Mesothelial cell of epicardium (in vitro differentiated cells): ENCODE measurements at places on chromosomes 12 and 14.

DNA sequence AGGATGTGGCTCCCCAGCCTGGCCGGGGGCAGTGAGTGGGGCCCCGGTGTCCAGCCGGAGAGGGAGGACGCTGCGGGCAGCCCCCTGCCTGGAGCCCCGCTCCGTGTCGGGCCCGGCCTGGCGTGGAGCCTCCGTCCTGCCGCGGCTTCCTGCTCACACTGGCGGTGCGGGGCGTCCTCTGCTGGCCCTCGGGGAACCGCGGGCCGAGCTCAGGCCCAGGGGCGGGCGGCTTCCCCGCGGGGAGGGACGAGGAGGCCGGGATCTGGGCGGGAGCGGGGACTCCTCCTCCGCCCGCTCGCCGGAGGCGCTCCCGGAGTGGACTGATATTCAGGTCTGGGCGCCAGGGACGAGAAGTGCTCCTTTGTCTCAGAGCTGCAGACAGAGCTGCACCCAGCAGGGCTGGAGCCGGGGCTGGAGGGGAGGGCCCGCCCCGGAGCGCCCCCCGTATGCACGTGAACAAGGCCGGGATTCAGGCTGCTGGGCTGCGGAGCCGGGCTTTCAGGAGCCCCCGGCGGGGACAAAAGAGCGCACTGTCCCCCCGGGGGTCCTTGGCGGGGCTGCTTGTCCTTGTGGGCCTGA is 2.2 kb downstream of the MMP17 start:
- no peak for DNase-seq

GRCh38 chr12:7269273-7269672 is 34.6 kb upstream of the ACSM4 start:
- DNase-seq: no peak

DNA sequence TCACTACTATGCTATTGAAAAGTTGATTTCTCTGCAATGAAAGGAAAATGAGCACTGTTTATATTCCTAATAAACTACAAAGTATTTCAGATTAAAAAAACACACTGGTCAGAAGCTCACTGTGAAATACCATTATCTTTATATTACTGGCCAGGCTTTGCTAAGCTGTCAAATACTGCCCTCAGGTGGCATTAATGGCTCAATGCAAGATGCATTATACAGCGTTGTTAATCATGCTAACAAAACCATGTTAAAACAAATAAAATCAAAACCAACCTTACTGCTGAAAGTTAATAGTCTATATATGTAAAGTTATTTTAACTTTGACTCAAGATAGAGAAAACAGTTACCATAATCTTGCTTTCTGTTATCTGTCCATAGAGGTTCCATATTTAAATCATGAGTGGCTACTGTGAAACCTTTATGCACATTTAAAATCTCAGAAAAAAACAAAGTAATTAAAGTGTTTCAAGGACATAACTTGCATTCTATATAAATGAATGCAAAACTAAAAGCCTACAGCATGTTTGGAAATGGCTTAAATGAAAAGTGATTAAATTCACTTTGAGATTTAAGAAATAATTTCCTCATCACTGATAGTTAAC is 121.7 kb downstream of the RALGAPA1 start:
- DNase-seq: no peak

DNA sequence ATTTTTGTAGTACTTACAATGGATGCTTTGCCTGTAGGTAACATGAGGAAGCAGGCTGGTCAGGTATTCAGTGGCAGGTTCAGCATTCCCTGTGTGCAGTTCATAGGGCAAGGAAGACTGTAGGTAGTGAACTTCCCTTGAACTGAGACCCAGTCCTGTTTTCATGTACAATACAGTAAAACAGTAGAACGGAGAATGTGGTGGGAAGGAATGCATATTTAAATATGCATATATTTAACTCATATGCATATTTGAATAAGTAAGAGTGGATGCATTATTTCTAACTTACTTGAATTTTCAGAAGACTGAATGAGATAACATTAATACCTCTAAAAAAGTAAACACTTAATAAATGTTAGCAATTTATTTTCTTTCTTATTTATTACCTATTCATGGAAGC is 147.6 kb upstream of the FLRT2 start:
- no peak for DNase-seq

DNA sequence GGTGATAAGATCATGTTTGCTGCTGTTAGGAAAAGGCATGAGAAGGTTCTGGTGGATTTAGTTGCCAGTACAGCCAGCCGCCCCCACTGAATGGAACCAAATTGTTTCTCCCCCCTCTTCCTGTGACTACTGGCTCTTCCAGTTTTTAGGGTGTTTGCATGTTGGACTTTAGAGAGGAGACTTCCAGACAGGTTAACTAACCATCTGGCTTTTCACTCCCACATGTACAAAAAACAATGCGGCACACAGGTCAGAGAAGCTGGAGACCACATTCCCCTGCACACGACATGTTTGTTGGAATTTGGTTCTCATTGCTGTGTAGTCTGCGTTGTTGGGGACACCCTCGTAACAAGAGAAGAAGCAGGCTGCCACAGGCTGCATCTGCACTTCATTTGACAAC is 103.9 kb upstream of the TMEM132C start:
- DNase-seq: no peak

DNA sequence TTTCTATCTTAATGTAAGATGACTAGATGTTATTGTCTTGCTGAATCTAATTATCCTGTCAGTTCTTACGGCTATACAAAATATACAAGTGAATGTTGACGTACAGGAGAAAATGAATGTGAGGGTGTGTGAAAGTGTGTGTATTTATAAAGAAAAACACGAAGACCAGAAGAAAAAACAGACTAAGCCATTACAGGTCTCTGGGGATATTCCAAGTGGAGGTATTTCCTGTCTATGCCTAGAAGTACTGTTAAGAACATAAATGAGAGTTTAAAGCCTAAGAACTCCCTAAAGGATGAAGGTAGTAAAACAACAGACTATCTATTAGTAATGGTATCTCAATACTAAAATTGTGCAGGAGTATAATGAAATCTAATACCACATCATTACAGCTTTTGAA is 7.6 kb downstream of the MDM1 start:
- DNase-seq: no peak

DNA sequence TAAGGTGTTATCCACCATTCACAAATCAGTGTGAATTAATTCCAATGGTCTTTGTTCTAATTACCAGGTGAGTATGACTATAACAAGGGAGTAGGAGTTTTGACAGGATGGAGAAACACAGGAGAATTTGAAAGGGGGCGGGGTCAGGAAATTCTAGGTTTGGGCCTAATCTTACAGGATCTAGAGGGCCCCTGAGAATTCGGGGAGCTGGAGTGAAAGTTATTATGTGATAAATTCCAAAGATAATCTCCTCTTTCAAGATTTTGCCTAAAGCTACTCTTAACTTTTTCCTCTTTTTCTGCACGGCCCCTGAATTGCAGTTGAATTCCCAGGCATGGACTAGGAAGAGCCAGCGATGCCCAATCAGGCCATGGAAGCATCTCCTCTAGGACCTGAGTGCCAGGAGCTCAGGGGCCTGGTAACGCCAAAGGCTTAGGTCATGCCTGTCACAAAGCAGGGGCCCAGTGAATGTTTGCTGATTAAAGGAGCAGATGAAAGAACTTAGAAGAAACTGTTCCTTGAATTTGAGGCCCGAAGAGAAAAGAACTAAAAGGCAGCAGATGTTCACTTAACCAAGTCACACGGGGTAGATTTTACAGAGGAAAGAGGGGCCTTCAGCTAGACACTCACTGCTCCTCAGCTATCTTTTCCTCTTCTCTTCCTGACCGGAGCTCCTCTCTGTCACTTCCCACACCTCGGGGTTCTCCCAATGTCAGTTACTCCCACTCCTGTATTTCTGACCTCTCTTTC is 195.5 kb downstream of the PPM1H start:
- DNase-seq: no peak

DNA sequence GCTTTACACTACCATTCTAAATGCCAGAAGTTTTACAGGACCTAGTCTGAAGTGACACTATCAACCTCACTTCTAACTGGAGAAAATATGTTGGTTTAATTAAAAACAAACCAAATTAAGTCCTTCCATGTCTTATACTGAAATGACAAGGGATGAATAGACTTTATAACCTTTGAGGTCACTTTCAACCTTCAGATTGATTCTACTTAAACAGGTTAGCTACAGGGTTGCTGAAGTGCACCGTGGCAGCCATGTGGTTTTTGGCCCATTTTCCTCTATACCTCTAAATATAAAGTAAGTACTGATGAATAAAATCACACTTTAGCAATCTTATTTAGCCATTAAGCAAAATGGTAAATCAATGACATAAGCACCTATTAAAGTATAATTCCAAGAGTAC is 3.9 kb downstream of the SLC38A2 start:
- no peak for DNase-seq

- no peak for DNase-seq
These were observed 47.3 kb downstream of the DAD1 start for GRCh38 chr14:22541721-22542120.

GRCh38 chr14:35807131-35807961 is 1.7 kb downstream of the RALGAPA1 start:
- DNase-seq: no peak

- DNase-seq: peak; percentile 38
These were observed 2.7 kb upstream of the MYF5 start for GRCh38 chr12:80714055-80714454.

DNA sequence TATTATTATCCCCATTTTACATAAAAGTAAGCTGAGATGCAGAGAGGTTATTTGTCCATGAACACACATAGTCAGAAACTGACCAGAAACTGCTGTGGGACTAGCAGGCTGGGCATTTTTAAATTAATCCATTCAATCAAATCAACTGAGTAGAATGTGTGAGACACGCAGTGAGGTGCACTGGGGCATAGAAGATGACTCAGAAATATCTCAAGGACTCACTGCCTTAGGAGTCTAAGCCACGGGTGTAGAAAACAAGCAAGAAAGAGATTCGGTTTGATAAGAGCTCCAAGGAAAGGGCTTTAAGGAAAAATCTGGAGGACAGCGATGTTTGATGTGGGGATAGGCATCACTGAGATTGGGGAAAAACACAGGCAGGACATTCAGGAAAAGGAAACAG is 127.8 kb downstream of the ANO2 start:
- DNase-seq: no peak

DNA sequence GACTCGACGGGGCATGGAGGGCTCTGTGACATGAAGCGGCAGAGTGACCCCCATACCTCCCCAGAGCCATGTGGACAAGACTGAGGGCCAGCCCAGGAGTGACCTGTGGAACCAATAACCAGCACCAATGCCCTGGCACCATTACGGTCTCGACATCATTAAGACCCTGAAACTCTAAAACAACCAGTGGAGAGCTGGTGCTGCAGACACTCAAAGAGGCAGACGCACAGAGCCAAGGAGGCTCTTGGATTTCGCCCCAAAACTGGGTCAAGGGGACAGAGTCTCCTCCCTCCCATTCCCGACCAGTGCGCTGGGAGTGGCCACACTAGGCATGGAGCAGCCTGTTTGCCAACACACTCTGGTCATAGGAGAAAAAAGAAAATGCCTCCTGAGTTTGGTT is 41.6 kb upstream of the VASH1 start:
- DNase-seq: no peak

GRCh38 chr12:105090361-105090760 is 6.1 kb upstream of the ALDH1L2 start:
- DNase-seq: no peak

DNA sequence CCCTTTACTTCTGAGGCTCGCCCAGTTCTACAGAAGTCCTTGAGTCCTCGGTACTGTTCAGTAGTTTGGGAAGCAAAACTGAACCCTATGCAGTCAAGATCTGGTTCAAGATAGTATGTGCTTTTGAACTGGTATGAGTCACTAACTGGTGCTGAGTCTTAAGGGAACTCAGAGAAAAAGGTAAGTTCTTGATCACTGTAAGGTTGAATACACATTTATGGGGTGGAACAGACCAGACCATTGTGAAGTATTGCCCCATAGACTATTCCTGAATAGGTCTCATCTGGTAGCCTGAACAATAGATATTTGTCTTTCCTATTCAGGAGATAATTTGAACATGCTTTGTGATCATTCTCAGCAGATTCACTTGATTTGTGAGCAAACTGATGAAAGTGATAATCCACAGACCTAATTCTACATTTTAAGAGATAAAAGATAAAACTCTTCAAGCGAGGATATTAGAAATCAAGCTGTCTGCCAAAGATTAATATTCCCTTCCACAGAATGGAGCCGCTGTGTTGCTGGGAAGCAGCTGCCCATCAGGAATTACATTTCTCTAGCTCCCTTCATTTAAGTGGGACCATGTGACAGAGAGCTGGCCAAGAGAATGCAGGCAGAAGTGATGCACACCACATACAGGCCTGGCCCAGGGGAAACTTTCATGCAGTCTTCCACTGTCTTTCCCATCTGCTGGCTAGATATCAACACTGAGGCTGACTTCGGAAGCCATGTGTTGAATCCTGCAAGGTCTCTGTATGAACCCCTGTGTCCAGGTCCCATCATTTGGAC is 369.8 kb upstream of the GARIN6 start:
- no peak for DNase-seq

DNA sequence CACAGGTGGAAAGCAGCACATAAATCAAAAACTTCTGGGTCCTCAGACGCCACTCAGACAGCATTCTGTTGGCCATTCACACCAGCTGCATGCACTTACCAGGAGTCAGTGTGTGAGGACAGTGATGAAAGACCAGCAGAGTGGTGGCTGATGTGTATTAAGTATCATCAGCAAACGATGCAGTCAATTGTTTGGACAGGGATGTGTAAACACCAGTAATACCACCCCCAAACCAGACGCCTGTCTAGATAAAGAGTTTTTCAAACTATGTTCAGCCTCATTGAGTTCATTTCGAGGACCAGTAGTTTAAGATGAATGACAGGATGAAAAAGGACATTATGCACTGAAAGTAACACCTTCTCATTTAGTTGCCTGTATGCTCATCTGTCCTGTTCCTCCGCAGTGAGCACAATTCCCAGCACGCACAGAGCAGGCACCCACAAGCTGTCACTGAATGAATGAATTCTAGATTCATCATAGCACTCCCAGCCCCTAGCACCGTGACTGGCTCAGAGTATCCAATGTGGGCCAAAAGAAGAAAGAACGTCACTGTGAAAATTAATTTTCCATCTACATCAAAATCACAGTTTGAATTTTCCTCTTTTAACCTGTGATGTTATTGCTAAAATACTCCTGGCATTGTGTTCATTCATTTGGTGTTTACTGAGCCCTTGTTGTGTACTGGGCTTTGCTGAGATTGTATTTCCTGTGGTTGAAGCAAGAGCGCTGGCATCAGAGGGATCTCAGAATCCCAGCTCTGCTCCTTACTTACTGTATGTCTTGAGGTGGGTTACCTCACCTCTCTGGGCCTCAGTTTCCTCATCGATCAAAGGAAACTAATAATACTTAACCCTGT is 124.8 kb upstream of the NOS1 start:
- no peak for DNase-seq

GRCh38 chr12:24356240-24356804 is 406.9 kb upstream of the SOX5 start:
- DNase-seq: no peak

GRCh38 chr12:109563291-109564284 is 9.7 kb downstream of the MMAB start:
- no peak for DNase-seq

DNA sequence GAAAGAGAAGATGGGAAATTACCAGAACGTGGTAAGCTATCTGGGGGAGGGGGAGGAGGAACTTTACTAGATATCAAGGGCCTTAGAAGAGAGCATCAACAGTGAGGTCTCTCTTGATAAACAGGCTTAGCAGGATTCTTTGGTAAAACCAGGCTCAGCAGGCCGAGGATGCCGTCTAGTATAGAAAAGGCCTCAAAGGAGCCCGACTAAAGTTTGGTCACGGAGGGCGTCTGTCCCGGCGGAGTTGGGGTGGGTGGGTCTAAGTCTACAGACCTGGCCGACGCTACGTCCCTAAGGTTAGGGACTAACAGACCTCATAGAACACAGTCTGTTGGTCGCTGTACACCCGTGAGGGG is 538 bp upstream of the TIGAR start:
- no peak for DNase-seq
